ENCODE measurements at places on chromosomes 3 and 15.

DNA sequence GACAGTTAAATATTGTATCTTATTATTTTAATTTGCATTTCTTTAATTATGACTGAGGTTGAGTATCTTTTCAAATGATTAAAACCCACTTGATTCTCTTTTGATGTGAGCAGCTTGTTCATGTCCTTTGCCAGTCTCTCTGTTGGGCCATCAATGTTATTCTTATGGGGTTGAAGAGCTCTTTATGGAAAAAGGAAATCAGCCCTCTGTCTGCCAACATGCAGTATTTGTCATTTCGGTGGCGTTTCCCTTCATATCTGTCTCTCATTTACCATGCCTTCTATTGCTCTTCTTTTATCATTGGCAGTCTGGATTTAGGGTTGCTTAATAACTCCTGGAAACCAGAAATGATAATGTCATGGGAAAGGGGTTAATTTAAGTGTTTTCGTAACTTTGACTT, 340.7 kb upstream of the DNAJC19 start:
- no peak for DNase-seq

DNA sequence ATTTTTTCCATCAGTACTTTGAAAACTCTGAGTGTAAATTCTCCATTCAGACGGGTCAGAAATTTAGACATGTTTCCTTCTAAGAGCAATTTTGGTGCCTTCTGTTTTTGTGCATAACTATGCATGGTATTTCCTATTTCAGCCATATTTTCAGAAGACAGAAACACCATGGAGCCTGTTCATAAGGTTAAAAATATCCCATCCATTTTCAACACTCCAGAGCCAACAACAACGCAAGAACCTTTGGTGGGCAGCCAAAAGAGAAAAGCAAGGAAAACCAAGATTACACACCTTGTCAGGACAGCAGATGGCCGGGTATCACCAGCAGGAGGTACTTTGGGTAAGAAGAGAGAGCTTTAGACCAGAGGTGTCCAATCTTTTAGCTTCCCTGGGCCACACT, 275.6 kb downstream of the BBX start:
- no peak for DNase-seq

- no peak for DNase-seq
Measured at GRCh38 chr3:69406163-69406562, 20.3 kb upstream of the FRMD4B start.

- DNase-seq = no peak
Measured at GRCh38 chr3:3629911-3630310, 169.3 kb upstream of the LRRN1 start.

DNA sequence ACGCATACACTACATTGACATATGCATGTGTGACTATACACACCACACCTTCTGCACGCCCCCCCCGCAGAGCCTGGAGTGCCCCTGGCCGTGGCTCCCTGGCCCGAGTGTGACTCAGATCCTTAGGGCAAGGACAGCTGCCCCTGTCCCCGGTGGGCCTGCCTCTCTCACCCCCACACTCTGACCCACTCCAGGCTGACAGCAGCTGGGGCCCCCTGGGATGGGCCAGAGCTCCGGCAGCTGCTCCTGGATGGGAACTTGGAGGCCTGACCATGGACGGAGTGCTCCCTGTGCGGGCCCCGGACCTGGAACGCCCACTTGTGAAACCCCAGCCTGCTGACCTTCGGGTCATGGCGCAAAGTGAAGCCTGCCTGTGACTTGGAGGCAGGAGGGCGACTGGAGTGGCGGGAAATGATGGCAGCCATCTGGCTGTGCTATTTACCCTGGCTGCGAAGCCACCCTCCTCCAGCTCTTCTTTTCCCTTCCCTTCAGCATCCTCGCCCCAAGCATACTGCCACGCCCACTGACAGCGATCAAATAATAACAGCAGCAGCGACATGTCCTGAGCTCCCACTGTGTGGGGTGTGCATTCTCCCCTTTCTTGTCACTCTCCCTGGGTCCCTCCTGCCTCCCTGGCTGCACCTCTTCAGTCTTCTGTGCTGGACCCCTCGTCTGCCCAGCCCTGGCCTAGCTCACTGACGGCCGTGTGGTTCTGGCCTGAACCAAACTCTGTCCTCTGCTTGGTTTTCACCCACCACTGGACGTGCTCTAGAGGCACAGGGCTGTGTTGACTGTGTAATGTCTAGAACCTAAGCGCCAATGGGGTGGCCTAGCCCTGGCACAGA, 90.7 kb upstream of the MEF2A start:
- DNase-seq = peak; percentile 40

GRCh38 chr3:60598671-60599070, 652.6 kb downstream of the FHIT start:
- no peak for DNase-seq

DNA sequence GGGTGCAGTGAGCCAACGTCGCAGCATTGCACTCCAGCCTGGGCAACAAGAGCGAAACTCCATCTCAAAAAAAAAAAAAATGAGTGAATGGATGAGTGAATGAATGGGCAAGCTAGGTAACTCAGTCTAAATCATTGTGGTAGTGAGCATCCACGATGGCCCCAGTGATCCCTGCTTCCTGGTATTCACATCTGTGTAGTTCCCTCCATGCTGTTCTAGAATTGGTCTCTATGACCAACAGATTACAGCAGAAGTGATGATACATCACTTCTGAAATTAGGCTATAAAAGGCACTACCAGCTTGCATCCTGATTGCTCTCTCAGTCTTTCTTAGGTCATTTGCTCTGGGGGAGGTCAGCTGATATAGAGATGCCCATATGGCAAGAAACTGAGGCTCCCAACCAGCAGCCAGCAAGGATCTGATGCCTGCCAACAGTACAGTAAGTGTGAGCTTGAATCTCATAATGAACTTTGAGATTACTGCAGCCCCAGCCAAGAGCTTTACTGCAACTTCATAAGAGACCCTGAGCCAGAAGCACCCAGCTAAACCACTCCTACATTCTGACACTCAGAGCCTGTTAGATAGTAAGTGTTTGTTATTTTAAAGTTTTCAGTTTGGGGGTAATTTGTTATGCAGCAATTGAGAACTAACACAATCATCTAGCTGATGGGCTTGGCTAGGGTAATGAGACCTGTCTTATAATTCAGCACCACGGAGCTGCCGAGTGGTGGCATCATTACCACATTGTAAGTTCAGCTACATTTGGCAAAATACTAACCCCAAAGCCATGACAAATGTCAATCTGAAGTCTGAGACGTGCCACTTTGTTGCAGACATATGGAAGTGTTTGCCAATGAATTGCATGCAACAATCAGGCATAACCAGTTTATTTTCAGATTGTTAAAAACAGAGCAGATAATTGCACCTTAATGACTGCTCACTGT, 53.0 kb downstream of the KLHL6 start:
- DNase-seq = no peak

DNA sequence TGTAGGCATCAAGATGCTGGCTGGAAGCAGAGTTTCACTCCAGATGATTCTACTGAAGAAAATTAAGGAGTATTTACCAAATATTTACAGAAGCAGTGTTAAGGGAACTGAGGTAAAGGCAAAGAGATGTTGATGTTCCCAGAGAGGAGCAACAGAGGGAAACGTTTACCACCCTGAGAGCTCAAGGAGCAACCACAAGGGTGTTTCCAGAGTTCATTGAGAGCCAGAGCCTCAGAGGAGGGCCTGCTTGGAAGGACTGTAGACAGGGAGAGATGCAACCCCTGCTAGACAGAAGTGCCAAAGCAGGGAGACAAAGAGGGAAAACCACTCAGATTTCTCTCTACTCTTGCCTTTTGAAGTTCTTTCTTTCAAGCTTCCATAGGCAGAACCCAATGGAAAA, 474.5 kb downstream of the RBMS3 start:
- DNase-seq = no peak

DNA sequence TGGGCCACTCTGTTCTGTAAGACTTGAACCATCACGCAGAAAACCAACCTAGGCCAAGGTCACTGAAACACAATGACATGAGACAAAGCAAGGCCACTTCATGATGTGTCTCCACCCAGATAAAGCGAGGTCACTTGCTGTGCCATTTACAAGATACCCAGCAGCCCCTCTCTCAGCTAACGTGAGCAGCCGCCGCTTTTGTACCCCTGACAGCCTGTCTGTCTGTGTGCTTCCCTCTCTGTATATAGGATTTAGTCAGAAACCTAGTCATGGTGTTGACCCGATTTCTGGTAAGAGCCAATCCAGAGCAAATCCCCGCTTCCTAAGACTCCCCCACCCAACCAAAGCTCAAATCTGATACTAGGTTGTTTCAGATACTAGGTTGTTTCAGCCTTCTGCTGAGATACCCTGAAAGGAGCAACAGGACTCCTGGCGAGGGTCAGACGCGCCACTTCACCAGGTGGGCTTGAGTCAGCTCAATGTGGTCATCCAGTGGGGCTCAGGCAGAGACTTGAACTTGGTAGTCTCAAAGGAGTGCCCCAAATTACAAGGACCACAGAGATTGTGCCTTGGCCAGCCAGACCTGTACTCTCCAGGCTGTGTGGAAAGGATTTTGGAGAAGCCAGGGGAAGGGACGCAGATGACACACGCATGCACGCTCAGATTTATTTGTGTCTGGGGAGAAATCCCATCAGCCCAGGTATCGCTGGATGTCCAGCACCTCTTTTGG, 3.1 kb upstream of the ZXDC start:
- no peak for DNase-seq

DNA sequence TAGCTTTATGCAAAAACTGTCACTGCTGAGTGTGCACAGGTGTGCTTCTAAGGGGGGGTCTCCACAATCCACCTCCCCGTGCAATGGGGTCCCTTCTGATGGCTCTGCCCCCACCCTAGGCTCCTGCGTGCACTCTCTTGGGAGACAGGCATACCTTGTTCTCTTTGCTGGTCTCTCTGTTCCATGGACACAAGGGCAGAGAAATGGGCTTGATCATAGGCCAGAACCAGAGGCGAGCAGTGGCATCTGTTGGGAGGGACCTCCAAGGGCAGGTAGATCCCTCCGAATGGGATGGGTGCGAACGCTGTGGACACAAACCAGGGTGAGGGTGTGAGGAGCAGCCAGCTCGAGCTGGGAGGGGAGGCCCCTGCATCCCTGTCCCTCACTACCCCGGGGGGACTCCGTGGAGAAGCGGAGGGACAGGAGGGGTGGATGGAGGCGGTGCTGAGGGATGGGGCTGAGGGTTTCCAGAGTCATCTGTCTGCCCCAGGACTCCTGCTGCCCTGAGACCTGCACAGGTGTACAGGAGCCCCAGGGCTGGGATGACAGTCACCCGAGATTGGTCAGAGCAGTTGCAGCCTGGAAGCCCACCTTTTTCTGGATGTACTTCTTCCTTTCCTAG, 175.0 kb downstream of the KLF13 start:
- no peak for DNase-seq

DNA sequence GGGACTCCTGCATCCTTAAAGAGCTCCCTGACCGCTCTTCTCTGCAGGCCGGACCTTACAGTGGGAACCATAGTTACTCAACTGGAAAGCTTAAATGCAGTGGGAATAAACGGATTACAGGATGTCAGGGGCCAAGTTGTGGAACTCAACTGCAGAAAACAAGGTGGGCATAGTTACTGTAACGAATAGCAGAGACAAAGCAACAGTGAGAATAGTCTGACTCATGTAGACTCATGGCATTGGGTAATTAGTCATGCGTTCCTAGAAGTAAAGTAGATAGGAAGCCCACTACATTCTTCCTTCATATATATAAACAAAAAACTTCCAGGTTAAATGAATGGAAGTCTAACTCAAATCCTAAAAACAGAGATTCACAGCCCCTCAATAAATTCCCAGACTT, 95.5 kb upstream of the CHRNA7 start:
- DNase-seq = no peak

GRCh38 chr3:68892297-68892696, 40.0 kb downstream of the TAFA4 start:
- no peak for DNase-seq

GRCh38 chr3:50210176-50210509, 5.1 kb downstream of the SLC38A3 start:
- no peak for DNase-seq

DNA sequence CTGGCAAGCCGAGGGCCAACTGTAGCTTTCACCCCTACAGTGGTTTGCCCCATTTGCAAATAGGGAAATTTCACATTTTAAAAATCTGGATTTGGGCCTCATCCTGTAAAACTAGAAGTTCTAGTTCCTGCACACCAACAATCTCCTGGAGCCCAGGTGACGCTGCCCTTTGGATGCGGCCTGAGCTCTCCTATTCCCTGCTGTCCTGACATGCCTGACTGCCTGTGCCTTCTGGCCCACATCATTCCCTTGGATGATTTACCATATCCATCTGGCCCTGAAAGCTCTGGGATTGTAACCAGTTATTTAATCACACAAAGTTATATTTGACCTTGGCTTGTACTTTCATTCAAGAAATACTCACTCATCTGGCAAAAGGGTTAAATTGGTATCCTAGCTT, 272.3 kb downstream of the ARRDC4 start:
- no peak for DNase-seq

- no peak for DNase-seq
Measured at GRCh38 chr15:68232937-68233336, 3.4 kb upstream of the CLN6 start.

- no peak for DNase-seq
Measured at GRCh38 chr3:139006051-139006716, at the start of gene PRR23A. TSS of gene PRR23A (minus strand) at chr3:139006268. CDS start at chr3:139006268, 0 bp downstream.

DNA sequence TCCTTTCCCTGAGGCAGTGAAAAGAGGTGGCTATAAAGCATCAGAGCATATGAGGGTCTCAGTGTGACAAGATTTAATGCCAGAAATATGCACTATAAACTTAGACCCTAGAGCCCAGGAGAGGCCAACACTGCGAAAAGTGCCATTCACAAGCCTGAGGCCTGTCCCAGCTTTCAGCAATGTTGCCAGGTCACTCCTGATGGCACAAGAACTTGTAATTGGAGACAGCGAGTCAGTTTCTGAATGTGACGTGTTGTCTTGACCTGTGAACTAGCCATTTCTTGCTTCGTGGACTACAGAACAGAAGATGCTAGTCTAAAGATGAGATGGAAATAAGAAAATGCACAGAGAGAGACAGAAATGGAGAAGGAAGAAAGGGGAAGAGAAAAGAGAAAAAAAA, 87.9 kb downstream of the WDR72 start:
- DNase-seq = no peak

- no peak for DNase-seq
Measured at GRCh38 chr15:24899367-24899766, 55.4 kb upstream of the SNRPN start.

- no peak for DNase-seq
Measured at GRCh38 chr15:77059786-77060361, 11.0 kb downstream of the TSPAN3 start.

DNA sequence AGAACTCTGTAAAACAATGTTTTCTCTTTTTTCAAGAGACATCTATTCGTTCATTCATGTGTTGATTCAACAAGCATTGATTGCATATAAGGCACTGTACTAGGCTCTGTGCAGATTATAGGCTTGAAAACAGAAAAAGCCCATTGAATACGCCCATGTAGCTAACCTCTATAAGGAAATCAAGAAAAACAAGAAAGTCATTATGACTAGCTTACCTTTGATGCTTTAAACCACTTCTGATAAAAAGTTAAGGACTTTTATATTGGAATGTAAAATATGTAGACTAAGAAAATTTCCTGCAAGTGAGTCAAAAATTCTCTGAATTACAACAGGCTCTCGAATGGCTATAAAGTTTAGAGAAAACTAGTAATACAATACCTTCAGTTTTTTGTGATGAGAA, 92.5 kb downstream of the BDH1 start:
- DNase-seq = no peak

All from upper lobe of left lung (tissue), 6 donors.